ENCODE measurements at places on chromosomes 6 and 20.
A peak's percentile ranks its signal among the peaks of the same experiment; 100 is the strongest.

DNA sequence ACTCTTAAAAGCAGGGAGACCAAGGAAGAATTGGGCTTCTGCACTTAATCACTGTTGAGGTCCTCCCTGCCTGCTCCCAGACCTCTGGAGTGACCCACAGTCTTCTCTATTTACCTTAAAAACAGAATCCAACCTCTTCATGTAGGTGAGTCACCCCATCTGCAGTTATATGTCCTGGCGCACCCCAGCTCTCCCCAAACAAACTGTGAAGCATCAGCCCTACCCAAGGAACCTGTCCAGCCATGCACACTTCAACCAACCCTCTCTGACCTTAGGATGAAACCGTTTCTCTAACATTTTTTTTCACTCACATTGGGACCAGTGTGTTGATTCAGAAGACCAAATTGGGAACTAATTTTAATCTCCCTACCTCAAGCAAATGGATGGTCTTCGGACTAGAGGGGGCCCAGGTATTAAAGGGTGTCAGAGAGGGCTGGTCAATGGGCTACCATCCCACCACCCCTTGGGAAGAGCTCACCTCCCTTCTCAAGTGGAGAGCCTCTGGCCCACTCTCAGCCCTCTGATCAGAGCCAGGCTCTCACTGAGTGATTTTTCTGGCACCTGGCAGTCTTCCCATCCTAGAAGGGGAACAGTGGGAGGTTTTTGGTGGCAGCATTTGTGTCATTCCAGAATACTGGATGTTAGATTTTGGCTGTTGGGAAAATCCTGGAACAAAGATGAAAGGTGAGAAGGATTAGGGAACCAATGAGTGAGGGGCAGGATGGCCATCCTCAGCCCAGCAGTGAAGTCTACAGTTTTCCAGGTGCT lies 203.6 kb downstream of the LRFN2 start:
- DNase-seq, result peak; percentile 1

GRCh38 chr20:9590189-9590588 lies 75.8 kb downstream of the LAMP5 start:
- DNase-seq, result no peak

DNA sequence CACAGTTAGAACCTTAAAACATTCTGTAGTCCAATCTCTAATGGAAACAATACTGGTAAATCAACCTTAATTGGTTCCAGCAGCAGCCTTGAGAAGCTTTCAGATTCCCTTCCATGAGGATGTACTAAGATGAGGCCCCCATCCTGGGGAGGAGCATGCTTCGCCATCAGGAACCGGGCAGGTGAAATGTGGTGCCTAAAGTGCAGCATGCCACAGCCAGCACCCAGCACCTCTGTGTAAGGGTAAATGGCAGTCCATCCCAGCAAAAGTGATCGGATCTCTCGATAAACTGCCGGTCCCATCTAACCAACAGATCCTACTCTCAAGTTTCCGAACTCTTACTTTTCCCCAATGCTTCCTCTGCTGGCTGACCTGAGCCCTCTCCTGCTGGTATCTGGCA lies 166.3 kb upstream of the PDE10A start:
- no peak for DNase-seq

GRCh38 chr20:22223236-22223635 lies 361.1 kb downstream of the FOXA2 start:
- no peak for DNase-seq

- no peak for DNase-seq
Measured at GRCh38 chr6:64238071-64238470, 602.5 kb downstream of the PHF3 start.

DNA sequence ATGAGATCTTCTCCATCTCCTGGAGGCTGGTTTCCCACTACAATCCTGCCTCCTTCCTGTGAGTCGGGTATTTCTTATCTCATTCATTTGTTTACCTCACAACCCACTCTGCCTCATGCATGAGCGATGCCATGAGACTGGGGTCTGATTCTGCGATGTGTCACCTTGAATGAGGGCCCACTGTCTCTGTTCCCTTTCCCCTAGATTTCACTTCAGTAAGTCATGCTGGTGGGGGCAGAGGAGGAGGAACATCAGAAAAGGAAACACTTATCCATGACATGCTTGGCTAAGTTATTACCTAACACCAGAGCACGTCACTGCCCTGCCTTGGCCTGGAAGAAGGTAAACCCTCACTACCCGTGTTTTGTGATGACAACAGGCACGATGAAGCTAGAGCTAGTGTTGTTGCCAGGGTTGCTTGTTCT lies 337.4 kb upstream of the PRDM1 start:
- DNase-seq, result peak; percentile 34

GRCh38 chr20:48585061-48585870 lies 242.5 kb downstream of the PREX1 start:
- no peak for DNase-seq

DNA sequence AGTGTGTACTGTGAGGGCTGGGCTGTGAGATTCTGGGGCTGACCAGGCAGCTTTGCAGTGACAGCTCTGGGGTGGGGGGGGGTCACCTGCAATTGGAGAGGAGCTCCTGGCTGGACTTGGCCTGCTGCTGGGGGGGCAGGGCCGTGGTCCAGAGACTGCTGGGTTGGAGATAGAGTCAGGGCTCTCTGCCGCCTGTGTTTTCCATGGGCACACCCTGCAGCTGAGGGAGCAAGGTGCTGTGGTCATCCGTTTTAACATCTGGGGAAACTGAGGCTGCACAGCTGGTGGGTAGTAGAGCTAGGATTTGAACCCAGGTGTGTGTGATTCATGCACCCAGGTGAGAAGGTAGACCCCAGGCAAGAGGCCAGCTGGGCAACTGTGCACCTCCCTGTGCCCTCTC lies 7.3 kb downstream of the DLGAP4 start:
- DNase-seq, result peak; percentile 3

- DNase-seq, result peak; percentile 64
Measured at GRCh38 chr6:113632220-113632864, 224.8 kb upstream of the MARCKS start.

DNA sequence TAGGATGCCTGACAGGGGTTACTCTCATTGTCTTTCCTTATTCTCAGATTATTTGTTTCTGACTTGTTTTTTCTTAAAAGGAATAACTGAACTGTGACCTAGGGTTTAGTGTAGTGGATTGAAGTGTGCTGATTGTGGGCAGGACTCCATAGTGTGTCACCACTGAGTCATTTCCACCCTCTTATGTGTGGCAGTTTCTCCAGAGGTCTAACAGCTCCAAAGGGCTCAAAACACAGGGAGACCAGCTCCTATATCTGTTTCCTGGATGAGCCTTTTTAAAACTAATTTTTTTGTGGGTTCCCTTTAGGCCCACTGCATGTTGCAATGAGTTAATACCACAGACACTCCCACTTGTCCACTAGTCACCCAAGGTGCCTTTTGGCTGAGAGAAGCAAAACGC lies 951.1 kb upstream of the ADGRB3 start:
- no peak for DNase-seq

- DNase-seq, result peak; percentile 56
Measured at GRCh38 chr6:31559958-31560696, 12.0 kb upstream of the LTA start.

GRCh38 chr6:108364470-108364869 lies 69.6 kb downstream of the AFG1L start:
- no peak for DNase-seq

DNA sequence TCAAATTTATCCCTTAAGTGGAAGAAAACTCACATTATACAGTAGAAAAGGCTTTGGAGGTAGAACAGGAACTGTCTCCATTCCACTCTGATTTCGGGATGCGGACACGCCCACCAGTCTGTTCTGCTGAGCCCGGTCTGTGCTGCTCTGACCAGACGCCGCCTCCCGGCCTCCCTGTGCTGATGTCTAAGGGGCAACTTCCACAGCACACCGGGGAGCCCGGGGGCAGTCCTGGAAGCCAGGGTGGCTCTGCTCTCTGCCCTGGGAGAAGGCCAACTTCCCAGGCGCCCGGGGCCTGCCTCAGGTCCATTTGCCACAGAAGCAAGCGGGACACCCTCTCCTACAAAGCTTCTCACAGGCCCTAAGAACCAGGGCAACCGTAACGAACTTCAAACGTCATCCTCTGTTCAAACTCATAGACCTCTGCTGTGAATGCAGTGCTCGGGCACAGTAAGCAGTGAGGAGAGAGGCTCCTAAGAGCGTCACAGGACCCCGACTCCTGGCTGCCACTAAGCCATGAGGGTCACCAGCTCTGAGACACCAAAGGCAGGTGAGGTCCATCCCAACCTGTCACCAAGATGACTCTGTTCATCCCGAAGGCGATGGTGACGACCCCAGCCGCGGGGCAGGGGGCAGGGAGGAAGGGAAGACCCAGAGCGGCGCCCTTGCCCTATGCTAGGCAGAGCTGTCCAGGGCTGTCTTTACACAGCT lies 5.6 kb downstream of the TAF4 start:
- no peak for DNase-seq

GRCh38 chr20:24784607-24785006 lies 164.5 kb upstream of the CST7 start:
- no peak for DNase-seq

DNA sequence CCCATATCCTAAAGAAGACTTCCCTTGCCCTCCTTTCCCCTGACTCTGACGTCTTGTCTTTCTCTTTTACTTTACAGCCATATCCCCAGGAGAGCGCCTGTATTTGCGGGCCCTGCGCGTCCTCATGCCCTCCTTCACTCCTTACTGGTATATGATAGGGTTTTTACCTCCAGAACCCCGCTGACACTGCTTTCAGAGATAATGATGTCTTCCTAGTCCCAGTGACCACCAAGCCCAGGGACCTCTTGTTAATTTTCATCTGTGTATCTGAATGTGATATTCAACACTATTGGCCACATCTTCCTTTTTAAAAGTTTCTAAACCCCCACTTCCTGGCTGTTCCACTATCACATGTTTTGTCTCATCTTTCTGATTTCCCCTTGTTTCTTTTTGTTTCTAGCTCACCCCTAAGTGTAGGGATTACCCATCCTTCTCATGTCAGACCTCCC lies 102.0 kb downstream of the HIVEP1 start:
- DNase-seq, result no peak

GRCh38 chr20:37567331-37567665 lies 39.6 kb upstream of the BLCAP start:
- DNase-seq, result no peak

DNA sequence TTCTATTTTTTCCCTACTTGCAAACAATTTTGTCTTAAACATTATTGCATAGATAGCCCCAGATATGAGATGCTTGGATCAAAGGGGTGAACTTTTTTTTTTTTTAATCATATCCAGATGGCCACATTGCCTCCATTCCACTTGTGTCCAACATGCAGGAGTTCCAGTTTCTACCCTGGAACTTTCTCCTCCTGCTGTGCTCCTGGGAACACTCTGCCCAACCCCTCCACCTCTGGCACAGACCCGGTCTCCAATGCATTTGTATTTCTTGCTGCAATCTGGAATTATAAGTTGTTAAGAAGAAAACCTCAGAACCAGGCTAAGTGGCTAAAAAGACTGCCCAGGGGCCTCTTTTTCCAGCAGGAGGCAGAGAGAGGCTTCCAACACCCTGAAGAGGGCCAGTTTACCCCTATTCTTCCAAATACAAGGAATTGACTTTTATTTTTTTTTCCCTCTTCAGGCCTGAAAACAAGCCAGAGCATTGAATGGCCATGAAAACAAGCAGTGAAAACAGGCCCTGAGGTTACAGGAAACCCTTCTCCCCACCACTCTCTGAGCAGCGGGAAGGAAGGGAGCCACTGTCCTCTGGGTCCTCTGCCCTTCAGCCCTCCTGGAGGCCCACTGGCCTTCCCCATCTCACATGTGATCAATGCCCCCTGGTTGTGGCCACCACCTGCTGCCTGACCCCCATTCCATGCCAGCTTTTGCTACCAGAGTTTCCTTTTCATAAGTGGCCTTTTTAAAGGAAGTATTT lies 44.3 kb downstream of the PDYN start:
- no peak for DNase-seq
